ENCODE measurements at places on chromosomes 7 and 10. TPM values are rescaled to one million over a fixed set of nuclear protein-coding genes. Genes with fewer than 3 reads are reported as not detected.

Gene PHYHIPL
- polyA plus RNA-seq = 15.9 TPM

- DNase-seq = no peak
Observed at GRCh38 chr10:43000651-43001426, 76.0 kb upstream of the RET start.

Gene OR2A5
- polyA plus RNA-seq = 0.18 TPM

GRCh38 chr7:112759905-112760304 is 30.3 kb downstream of the TMEM168 start:
- DNase-seq = no peak

Gene NODAL
- polyA plus RNA-seq = 0.67 TPM

DNA sequence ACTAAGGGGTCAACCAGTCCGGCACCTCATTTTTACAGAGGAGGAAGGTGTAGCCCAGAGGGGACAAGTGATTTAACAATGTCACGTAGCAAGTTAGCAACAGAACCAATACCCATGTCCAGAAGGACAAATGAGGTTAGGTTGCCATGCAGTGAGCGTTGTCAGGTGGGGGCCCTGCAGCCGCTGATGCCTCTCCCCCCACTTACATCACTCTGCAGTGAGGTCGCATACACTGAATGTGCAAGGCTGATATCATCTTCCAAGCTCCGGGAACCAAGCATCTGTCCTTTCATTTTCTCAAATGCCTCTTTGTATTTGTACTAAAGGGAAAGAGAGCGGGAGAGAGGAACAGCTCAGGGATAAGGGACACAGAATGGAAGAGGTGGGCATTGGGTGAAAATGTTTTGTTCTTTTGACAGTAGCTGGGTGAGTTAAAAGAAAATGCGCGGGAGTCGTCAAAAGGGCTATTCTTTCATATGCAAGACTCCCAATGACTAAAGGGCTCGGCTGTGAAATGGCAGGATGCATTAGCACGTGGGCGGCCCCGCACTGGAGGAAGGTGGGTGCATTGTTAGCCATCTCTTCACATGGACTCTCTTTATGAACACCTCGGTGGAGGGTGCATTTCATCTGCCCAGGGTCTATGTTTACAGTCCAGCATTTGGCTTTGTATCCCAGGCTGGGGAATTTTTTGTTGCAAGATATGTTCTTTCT is 49.7 kb downstream of the NRAP start:
- no peak for DNase-seq

Gene FAM25G
- polyA plus RNA-seq = 0.57 TPM

Gene RASA4
- polyA plus RNA-seq = 38.8 TPM

DNA sequence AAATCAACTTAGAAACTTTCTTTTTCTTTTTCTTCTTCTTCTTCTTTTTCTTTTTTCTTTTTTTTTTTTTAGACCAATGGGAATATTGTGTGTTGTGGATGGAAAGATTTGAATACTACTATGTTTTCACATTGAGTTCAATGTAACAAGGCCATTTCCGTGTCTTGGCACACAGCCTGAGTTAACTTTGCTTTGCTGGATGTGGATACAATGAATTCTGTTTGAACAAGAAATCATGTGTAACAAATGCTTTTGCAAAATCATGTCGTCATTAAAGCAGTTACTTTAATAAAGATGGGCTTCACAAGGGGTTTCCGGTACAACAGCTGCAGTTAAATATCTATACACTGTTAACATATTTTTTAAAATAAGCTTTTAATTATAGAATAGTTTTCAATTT is 13.5 kb upstream of the ENTPD1 start:
- DNase-seq = peak; percentile 50

- peak; percentile 64 for DNase-seq
Observed at GRCh38 chr10:96395931-96396877, 37.4 kb upstream of the OPALIN start.

- peak; percentile 70 for DNase-seq
Observed at GRCh38 chr7:100803398-100804161, 23.7 kb downstream of the EPHB4 start.

Gene LIPM
- not detected for polyA plus RNA-seq

GRCh38 chr7:17444151-17444550 is 145.7 kb downstream of the AHR start:
- DNase-seq = no peak

GRCh38 chr10:25556457-25556856 is 377.6 kb upstream of the MYO3A start:
- DNase-seq = no peak

Gene TMEM139
- 55.7 TPM for polyA plus RNA-seq

Gene RET
- polyA plus RNA-seq = 16.7 TPM

Gene PHKG1
- 2.9 TPM for polyA plus RNA-seq

GRCh38 chr10:24984906-24985305 is 31.1 kb downstream of the ENKUR start:
- DNase-seq = no peak

GRCh38 chr7:877312-878232 is 1.2 kb downstream of the GET4 start:
- DNase-seq = no peak

- DNase-seq = no peak
Observed at GRCh38 chr10:67772894-67773511, 65.0 kb downstream of the DNAJC12 start.

Gene PTPRE
- polyA plus RNA-seq = 5.6 TPM

- DNase-seq = no peak
Observed at GRCh38 chr7:143499246-143499645, 21.6 kb downstream of the TAS2R41 start.

DNA sequence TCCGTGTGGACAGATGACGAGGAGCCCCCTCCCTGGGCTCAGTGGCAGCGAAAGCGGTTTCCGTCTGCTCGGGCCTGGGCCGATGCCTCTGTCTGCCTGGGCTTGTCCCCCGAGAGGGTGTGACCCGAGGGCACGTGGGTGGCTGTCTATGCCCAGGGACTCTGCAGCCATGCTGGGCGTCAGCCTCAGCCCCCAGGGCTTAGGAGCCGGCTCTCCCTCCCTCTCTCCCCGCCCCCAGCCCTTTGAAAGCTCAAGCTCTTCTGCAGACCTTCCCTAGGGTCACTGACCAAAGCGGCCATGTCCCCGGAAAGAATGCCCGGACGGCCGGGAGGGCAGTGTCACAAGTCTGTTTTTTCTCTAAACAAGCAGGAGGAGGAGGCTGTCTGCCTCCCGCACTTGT is 7.1 kb downstream of the MICALL2 start:
- no peak for DNase-seq

DNA sequence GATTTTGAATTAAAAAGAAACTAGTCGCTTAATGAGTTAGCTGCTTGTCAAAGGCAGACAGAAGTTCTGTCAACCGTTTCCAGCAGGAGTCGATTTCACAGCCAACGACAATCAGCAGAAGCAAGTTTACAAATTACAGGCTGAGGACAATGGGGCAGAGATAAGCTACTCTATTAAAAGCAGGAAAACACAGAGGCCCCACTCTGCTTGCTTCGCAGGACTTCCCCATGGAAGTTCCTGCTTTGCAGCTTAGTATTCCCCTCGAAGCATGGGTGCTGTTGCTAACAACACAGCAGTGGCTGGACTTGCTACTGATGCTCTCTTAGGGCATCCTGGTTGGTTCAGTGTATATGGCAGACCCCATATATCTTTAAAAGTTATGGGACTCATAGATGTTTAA is 50.8 kb upstream of the KLF6 start:
- DNase-seq = no peak

Gene C10orf53
- not detected for polyA plus RNA-seq

DNA sequence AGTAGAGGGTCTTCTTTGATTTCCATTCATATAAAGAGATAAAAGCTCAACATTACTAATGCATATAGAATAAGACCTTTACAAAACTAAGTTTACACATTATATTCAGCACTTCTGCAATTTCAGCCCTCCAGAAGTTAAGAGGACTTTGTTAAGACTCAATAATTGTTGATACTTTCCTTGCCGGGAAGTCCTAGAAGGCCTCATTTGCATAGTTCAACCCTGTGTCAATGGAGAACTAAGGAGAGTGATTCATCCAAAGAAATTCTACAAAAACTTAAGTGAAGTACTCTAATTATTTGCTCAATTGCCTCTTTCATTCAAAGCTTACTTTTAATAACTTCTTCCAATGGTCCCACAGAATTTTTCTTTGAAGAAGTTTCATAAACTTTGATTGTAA is 1060.3 kb upstream of the CELF2 start:
- DNase-seq = no peak

DNA sequence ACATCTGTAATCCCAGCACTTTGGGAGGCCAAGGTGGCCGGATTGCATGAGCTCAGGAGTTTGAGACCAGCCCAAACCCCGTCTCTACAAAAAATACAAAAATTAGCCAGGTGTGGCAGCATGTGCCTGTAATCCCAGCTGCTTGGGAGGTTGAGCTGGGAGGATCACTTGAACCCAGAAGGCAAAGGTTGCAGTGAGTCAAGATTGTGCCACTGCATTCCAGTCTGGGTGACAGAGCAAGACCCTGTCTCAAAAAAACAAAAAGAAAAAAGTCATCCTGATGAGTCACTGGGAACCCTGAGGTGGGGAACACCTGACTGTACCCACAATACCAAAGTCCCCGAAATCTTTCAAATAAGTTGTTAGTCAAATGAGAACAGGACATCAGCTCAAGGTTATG is 80.0 kb downstream of the NEBL start:
- DNase-seq = no peak

- no peak for DNase-seq
Observed at GRCh38 chr10:125296598-125296997, 136.2 kb upstream of the CTBP2 start.

GRCh38 chr7:50266635-50267386 is 37.7 kb upstream of the IKZF1 start:
- DNase-seq = no peak

Gene PNLIPRP2
- polyA plus RNA-seq = not detected

Gene GIMAP4
- 26.3 TPM for polyA plus RNA-seq

Gene ATG9B
- polyA plus RNA-seq = 3.0 TPM

- no peak for DNase-seq
Observed at GRCh38 chr7:123727071-123727837, 21.5 kb downstream of the WASL start.

Gene AMZ1
- 0.63 TPM for polyA plus RNA-seq

- DNase-seq = no peak
Observed at GRCh38 chr10:80596391-80597257, 58.9 kb downstream of the SH2D4B start.

DNA sequence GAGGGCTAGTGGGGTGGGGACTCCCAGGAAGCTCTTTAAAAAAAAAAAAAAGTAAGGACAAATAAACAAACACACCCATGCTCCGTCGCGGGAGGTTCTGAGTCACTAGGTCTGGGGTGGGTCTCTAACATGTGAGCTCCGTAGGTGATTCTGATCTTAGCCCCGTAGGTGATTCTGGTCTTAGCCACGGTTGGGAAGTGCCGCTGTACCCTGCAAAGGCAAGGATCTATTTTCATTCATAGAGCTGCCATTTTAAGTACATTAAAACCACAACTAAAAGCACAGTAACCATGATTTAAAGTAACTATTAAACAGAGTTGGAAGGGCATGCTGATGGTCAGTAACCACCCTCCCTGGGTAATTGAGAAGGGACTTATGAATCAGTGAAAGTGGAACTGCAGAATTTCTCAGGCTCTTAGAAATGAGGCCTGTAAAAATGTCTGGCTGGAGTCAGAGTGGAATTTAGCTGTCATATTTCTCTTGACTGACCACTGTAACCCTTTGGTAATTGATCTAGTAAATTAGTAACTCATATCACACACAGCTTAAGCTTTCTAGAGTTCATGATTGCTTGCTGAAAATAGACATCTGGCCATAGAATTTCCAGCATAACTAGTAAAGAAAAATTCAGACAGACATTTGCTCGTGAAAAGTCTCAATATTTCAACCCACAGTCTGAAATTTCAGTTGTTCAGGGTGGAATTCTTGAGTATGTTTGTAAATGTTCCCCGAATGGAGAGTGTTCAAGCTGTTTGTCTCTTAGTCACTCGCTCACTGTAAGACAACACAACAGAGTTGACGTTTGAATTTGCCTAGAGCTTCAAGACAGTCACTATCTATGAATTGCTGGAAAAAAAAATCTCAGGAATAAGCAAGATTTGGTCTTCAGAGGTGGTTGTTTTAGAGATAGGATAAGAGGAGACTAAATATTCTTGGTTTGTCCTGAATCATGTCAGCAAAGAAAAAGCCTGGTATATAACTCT is 34.2 kb upstream of the TCF7L2 start:
- DNase-seq = peak; percentile 50

GRCh38 chr10:125209591-125210355 is 49.4 kb upstream of the CTBP2 start:
- DNase-seq = no peak

Gene IDI2
- polyA plus RNA-seq = not detected
